Fibroblast of lung (primary cell): ENCODE measurements at places on chromosomes 3 and 15. TPM values are rescaled to one million over a fixed set of nuclear protein-coding genes. Genes with fewer than 3 reads are reported as not detected.

Gene DGKG
- 0.51 and 4.8 TPM in 2 replicates for total RNA-seq

Gene WNT7A
- not detected in 2 replicates for total RNA-seq

Gene SNTN
- not detected in 2 replicates for total RNA-seq

Gene ATG3
- 92.2 and 95.8 TPM in 2 replicates for total RNA-seq

Gene STRA6
- 0.17 TPM in 1 of 2 replicates, not detected in the other for total RNA-seq

Gene SNRPN
- 139 and 163 TPM in 2 replicates for total RNA-seq

Gene UQCC5
- total RNA-seq, result 5.1 and 9.4 TPM in 2 replicates

Gene TIPARP
- total RNA-seq, result 15.9 and 22.1 TPM in 2 replicates

Gene UCN2
- total RNA-seq, result 0.26 and 0.66 TPM in 2 replicates

Gene CFAP92
- total RNA-seq, result under 0.01 TPM in 1 of 2 replicates, not detected in the other

Gene GOLGA6B
- not detected in 2 replicates for total RNA-seq

Gene CLDN1
- total RNA-seq, result 2.6 and 7.1 TPM in 2 replicates

Gene SERP1
- 116 and 135 TPM in 2 replicates for total RNA-seq

Gene GCNT3
- total RNA-seq, result 0.17 and 0.26 TPM in 2 replicates

Gene NEK11
- total RNA-seq, result 13.0 and 14.4 TPM in 2 replicates

Gene USP19
- total RNA-seq, result 49.1 and 53.8 TPM in 2 replicates

Gene PROK2
- not detected in 2 replicates for total RNA-seq

GRCh38 chr15:48421362-48421761, 90.1 kb downstream of the DUT start:
- no peak for DNase-seq

GRCh38 chr15:55661428-55661827, 73.3 kb upstream of the PYGO1 start:
- peak; percentile 11 for DNase-seq

DNA sequence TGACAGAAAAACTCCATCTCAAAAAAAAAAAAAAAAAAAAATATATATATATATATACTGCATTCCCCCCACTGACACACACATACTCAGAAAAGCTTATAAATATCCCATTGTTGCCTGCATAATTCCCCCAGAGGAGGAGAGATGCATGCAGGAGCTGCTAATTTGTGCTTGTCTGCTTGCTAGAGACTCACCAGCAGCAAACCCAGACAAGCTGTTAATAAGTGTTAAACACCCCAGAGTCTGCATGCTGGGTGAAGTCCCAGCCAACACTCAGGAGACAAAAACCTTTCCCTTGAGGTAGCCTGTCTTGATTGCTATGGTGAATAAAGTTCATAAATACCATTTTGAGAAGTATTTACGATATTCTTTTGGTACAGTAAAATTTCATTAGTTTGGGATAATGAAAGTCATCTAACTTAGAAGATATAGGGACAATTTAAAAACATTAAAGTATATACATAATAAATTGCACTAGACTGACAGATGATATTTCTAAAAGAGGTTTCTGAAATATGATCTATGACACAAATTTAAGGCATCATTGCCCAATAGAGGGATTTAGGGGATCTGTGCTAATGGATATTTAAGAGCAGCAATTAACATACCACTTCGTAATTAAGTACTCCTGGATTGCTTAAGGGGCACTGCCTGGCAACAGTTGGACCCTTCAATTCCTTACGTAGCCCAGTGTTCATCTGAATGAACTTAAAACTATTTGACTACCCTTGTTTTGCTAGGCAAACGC, 400.0 kb upstream of the C2CD4B start:
- DNase-seq, result no peak

- peak; percentile 66 for DNase-seq
Measured at GRCh38 chr3:105365391-105366325, 1.1 kb upstream of the ALCAM start.

DNA sequence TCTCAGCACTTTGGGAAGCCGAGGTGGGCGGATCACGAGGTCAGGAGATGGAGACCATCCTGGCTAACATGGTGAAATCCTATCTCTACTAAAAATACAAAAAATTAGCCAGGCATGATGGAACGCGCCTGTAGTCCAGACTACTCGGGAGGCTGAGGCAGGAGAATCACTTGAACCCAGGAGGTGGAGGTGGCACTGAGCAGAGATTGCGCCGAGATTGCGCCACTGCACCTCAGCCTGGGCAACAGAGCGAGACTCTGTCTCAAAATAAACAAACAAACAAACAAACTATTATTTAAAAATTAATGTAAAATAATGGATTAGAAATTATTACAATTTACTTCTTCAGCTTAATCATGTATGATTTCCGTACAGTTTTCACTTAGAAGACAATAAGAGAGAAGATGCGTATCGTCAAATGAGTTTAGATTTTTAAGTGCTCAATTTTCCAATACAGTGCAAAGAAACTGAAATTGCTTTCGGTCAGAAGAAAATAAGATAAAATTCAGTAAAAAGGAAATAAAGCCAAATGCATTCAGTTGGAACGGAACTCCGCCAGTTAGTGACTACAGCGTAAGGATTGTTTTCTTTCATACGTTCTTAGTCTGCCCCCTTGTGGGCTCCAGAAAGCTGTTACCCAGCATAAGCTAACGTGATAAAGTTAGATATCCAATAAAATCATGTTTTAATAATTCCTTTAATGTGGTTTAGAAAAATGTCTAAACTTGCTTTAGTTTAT, 24.8 kb downstream of the AADAC start:
- peak; percentile 90 for DNase-seq

GRCh38 chr15:68592054-68592453, 13.3 kb downstream of the CORO2B start:
- DNase-seq, result peak; percentile 59

DNA sequence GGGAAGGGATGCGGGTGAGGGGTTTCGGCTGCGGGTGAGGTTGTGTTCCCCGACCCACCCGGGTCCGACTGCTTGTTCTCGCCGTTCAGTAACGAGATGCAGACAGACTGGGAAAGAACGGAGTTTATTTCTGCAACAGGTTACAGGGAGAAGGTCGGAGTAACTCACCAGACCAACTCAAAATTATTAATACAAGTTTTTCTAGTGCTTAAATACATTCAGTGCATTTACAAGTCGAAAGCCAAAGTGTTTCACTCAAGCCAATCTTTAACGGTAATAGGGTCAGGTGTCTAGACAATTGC, 492 bp upstream of the HIGD1A start:
- peak; percentile 28 for DNase-seq

DNA sequence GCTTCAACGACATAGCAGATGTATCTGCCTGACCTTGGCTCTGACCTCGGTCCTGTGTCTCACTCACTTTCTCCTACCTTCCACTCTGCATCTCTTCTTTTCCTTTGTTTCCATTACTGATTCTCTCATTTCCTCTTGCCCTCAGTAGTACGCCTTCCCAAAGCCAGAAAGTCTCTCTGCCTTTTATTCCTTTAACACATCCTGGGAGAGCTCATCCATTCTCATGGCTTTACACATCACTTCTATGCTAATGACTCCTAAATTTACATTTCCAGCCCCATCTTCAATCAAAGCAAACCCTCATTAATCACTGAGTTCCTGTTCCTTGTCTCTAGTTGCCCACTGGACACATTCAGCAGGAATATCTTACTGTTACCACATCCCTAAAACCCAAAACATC, 938.6 kb downstream of the NTRK3 start:
- DNase-seq, result no peak

DNA sequence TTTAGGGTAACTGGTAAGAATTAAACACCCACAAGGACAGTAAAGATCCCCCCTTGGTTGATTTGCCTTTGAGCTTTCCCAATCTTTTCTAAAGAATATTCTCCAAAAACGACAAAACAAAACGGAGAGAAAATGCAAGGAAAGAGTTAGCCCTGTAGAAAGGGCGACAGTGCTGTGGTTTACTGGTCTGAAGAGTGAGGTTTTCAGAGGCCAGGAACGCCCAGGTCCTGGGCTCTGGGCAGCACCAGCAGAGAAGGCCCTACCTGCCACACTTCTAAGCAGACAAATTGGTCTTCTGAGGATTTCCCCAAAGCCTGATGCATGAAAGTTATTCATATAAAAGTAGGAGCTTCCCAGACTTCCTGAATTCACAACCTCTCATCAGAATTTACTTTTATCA, 119.3 kb downstream of the KCNMB2 start:
- DNase-seq, result no peak

- no peak for DNase-seq
Measured at GRCh38 chr3:162213196-162213595, 716.6 kb downstream of the OTOL1 start.

DNA sequence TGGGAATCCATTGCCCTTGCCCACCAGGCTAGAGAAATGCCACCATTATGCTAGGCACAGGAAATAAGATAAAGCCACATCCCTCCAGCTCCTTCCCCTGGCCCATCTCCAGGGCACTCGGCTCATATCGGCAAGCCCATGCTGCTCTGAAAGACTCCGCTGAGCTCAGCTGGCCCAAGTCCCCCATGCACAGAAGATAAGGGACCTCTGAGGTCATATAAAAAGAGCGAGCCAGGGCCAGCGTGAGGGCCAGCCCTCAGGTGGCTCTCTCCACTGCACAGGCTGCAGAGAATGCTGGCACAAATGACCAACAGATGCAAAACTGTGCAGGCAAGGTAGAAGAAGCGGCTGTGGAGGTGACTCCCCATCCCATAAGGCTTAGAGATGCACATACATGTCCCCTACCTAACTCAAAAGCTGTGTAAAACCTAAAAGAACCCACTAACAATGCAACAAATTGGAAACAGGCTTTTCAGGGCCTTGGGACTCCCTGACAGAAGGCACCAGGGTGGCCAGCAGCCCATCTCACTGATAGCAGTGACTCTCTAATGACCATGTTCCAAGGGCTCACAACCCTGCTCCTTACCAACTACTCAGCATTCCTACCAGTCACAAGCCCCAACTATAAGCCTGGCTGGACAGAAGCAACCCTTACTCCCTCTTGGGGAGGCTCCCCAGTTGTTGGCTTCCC, 3.0 kb downstream of the RAB6B start:
- DNase-seq, result no peak

GRCh38 chr15:27094235-27094634, 123.3 kb downstream of the GABRG3 start:
- DNase-seq, result peak; percentile 58

DNA sequence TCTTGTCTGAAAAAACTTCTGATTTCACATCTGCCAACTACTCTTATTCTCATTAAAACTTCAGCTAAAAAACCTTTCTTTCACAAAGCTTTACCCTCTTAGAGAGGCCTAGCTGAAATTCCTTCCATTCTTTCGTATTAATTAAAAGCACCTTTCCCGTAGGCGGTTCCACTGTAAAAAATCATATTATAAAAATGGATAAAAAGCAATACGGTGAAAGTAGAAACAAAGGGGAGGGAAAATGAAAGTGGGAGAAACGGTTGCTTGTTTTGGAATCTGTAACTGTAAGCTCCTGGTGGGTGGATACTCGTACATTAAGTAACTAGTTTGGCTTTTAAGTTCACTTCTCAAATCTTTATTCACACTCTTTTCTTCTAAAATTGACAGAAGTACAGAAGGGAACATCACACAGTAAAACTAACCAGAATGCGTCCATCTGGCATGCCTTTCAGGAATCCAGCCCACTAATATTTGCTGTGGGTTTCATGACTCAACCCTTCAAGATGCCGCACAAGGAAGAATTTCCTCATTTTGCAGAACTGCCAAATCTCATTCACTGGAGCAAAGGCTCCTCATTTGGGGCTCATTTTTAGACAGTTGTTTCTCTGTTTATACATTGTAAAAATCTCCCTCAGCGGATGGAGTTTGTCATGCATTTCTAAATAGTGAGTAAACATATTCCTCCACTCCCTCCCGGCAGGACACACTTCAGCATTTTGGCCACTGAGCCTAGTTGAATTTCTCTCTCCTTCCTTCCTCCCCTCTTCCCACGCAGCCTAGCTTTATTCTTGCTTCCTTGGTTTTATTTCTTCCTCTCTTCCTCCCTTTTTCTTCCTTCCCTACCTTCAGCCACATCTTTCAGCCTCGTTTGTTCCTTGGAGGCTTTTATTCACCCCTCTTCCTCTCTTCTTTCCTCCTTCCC, 419.5 kb upstream of the NAALADL2 start:
- peak; percentile 99 for DNase-seq

GRCh38 chr3:155549087-155549486, 195.8 kb downstream of the PLCH1 start:
- DNase-seq, result no peak

GRCh38 chr15:100778831-100779288, 100.8 kb upstream of the ALDH1A3 start:
- DNase-seq, result no peak

GRCh38 chr3:53705024-53705745, 141.0 kb downstream of the CHDH start:
- no peak for DNase-seq

GRCh38 chr3:15273227-15273626, 59.2 kb downstream of the SH3BP5 start:
- no peak for DNase-seq

- no peak for DNase-seq
Measured at GRCh38 chr15:49751751-49752150, 130.9 kb downstream of the DTWD1 start.

- no peak for DNase-seq
Measured at GRCh38 chr3:151058740-151059139, 26.7 kb upstream of the MED12L start.

DNA sequence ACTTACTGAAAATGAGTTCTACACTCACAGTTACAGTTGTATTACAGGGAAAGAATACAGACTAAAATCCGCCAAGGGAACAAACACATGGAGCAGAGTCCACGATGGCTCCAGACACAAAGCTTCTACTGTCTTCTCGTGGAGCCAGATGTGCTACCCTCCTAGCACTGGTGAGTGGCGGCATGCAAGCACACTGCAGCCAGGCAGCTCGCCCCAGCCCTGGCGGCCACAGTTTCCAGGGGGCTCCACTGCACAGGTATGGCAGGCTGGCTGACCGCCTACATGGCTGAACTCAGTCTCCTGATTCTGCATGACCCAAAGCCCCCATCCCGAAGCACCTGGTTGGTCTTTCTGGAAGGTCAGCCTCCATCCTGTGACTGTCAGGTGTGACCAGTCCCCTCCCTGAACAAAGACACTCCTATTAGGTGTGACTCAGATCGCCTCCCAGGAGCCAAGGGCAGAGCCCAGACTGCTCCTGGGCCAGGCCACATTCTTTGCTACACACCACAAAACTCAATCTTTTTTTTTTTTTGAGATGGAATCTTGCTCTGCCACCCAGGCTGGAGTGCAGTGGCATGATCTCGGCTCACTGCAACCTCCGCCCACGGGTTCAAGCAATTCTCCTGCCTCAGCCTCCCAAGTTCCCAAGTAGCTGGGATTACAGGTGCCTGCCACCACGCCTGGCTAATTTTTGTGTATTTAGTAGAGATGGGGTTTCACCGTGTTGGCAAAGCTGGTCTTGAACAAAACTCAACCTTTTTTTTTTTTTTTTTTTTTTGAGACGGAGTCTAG, 51.5 kb downstream of the CFAP92 start:
- peak; percentile 6 for DNase-seq

- no peak for DNase-seq
Measured at GRCh38 chr15:48380198-48380597, 49.0 kb downstream of the DUT start.

- DNase-seq, result peak; percentile 13
Measured at GRCh38 chr3:157226173-157226847, 66.4 kb upstream of the CCNL1 start.

- DNase-seq, result peak; percentile 94
Measured at GRCh38 chr3:58471025-58471887, 20.6 kb upstream of the KCTD6 start.

- DNase-seq, result no peak
Measured at GRCh38 chr3:63864008-63864964, 619 bp downstream of the ATXN7 start.
